Nephron progenitor cell (in vitro differentiated cells): ENCODE measurements at places on chromosomes 7 and 10.

- H3K27me3 ChIP-seq = peaks cover 5% of the 10 kb centered on the region
- DNase-seq = no peak
- H3K4me3 ChIP-seq = no peak overlapping the region
- H3K36me3 ChIP-seq = no peaks in the 10 kb centered on the region
These were observed 78.4 kb downstream of the AKR1D1 start for GRCh38 chr7:138154661-138155060.

DNA sequence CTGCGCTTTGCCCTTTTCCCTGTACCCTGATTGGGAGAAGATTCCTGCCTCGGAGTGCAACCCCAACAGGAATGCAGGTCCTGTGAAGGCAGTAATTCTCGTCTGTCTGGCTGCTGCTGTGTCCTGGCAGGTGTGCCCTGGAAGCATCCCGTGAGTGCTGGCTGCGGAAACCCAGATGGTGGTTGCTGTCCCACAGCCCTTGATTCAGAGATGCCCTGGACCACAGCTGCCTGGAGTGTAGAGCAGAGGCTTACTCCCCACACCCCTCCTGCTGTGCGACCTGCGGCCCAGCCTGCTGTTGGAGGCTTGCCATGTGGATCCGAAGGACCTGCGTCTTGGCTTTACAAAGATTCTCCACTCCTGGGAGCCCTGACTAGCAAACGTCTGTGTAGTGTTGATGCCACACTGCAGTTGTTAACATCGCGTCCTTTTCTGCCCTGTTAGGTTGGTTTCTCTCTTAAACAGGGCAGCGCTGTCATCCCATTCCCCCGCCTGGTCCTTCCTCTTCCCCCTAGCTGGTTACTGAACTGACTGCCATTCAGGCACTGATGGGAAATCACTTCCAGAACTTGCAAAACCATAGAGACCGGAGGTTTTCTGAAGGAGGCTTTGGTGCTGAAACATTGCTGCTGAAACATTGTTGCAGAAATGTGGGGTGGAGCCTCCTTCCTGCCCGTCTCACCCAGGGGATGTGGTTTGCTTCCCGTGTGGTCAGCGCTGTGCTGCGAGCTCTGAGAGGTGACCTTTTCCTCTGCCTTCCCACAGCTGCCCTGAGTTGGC lies 53.3 kb downstream of the DNAJB6 start:
- peaks cover 5% of the 10 kb centered on the region for H3K4me1 ChIP-seq
- no peak overlapping the region for H3K4me3 ChIP-seq
- peaks cover 57% of the 10 kb centered on the region for H3K36me3 ChIP-seq
- DNase-seq = no peak

GRCh38 chr7:42852531-42852930 lies 59.3 kb downstream of the C7orf25 start:
- H3K4me3 ChIP-seq = no peak overlapping the region
- H3K27me3 ChIP-seq = peaks cover 5% of the 10 kb centered on the region
- no peaks in the 10 kb centered on the region for H3K36me3 ChIP-seq
- H3K27ac ChIP-seq = no peak overlapping the region

- DNase-seq = no peak
- no peak overlapping the region for H3K27ac ChIP-seq
These were observed 17.7 kb downstream of the PTPRN2 start for GRCh38 chr7:158569858-158570323.

GRCh38 chr10:35443858-35444257 lies 107.5 kb downstream of the CCNY start:
- H3K4me3 ChIP-seq = no peak overlapping the region
- H3K27ac ChIP-seq = peak overlapping the region; percentile 58
- peaks cover 54% of the 10 kb centered on the region for H3K36me3 ChIP-seq
- peaks cover 15% of the 10 kb centered on the region for H3K4me1 ChIP-seq

DNA sequence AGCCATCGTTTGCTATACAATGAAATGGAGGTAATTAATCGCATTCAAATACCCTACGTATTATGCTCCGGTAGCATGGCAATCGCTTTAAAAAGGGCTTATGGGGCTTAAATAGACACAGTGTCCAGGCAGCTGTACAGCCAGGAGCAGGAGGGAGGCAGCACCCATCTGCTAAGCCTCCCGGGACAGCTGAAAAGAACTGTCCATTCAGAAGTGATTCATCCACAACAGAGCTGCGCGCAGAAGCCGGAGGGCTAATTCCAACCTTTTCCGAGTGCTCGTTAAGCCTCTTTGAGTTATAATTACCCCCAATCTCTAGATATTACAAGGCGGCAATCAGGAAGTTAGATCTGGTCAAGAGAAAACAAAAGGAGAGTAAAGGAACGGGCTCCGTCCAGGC lies 58.3 kb downstream of the DPYSL4 start:
- no peaks in the 10 kb centered on the region for H3K36me3 ChIP-seq
- H3K27me3 ChIP-seq = peaks cover 5% of the 10 kb centered on the region
- no peak overlapping the region for H3K4me3 ChIP-seq
- no peak for DNase-seq
- no peak overlapping the region for H3K27ac ChIP-seq

DNA sequence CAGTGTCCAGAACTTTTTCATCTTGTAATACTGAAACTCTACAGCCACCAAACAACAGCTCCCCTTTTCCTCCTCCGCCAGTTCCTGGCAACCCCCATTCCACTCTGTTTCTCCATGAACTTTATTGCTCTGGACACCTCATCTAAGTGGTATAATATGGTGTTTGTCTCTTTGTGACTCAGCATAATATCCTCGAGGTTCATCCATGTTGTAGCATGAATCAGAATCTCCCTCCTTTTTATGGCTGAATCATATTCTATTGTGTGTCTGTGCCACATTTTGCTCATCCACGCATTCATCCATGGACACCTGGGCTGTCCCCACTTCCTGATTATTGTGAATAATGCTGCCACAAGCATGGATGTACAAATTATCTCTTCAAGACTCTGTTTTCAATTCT lies 124.4 kb upstream of the FGFR2 start:
- H3K27ac ChIP-seq = no peak overlapping the region
- H3K36me3 ChIP-seq = peaks cover 17% of the 10 kb centered on the region
- no peak for DNase-seq
- no peak overlapping the region for H3K4me3 ChIP-seq
- no peaks in the 10 kb centered on the region for H3K4me1 ChIP-seq

GRCh38 chr7:143176128-143176527 lies 7.1 kb upstream of the TAS2R39 start:
- no peak for DNase-seq
- H3K27me3 ChIP-seq = peaks cover 5% of the 10 kb centered on the region
- peaks cover 5% of the 10 kb centered on the region for H3K4me1 ChIP-seq

DNA sequence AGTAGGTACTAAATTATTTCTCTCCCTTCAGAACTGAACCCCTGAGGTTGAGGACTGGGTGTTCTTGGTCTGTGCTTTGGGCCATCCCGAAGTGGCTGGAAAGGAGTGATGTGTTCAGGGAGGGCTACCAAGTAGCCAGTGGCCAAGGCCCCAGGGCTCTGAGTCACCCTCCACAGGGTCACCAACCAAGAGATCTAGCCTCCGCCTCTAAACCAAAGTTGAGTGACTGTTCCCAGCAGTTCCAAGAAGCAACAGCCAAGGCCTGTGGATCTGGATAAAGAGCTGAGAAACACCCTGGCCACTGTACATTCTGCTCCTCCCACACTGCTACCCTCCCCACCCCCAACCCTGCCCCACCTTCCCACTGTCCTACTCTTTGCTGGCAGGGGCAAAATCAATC lies 35.5 kb upstream of the KCNMA1 start:
- no peak overlapping the region for H3K4me3 ChIP-seq
- peaks cover 22% of the 10 kb centered on the region for H3K4me1 ChIP-seq
- no peak overlapping the region for H3K27ac ChIP-seq
- DNase-seq = no peak
- no peaks in the 10 kb centered on the region for H3K36me3 ChIP-seq

GRCh38 chr7:28811701-28812430 lies 146.3 kb downstream of the TRIL start:
- H3K4me3 ChIP-seq = no peak overlapping the region
- H3K27me3 ChIP-seq = peaks cover 7% of the 10 kb centered on the region
- DNase-seq = no peak
- H3K27ac ChIP-seq = no peak overlapping the region
- H3K4me1 ChIP-seq = peaks cover 12% of the 10 kb centered on the region
- peaks cover 6% of the 10 kb centered on the region for H3K36me3 ChIP-seq

DNA sequence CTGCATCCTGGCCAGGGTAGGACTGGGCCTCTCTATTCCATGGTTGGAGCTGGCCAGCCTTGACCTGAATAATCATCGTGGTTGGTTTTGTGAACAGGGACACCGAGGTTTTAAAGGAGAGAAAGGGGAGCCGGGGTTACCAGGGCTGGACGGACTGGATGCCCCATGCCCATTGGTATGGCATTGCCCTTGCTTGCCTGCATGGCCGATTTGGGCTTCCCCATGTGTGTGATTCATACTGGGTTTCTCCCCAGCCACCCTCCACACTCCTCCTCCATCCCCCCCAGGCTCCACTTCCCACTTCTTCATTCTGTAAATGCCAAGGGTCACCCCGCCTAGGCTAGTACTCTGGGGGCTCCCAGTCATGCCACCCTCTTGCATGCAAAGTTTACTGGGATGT lies 98.8 kb upstream of the MACROH2A2 start:
- no peak overlapping the region for H3K4me3 ChIP-seq
- H3K36me3 ChIP-seq = peaks cover 15% of the 10 kb centered on the region
- no peak for DNase-seq
- peaks cover 14% of the 10 kb centered on the region for H3K4me1 ChIP-seq

- DNase-seq = no peak
- no peaks in the 10 kb centered on the region for H3K36me3 ChIP-seq
- no peak overlapping the region for H3K4me3 ChIP-seq
- H3K27ac ChIP-seq = no peak overlapping the region
These were observed 55.2 kb upstream of the FRMD4A start for GRCh38 chr10:14385596-14386593.

DNA sequence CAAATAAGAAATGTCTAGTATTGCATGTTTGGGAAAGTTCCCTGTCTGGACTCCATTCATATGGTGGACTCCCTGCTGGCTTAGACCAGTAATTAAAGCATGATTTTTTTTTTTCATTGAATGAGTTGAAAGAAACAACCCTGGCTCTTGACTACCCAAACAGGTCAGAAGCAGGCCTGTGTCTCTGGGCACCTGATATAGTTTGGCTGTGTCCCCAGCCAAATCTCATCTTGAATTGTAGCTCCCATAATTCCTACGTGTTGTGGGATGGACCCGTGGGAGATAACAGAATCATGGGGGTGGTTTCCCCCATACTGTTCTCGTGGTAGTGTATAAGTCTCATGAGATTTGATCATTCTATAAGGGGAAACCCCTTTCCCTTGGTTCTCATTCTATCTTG lies 206.2 kb downstream of the TMEM178B start:
- H3K27me3 ChIP-seq = peaks cover 16% of the 10 kb centered on the region
- H3K27ac ChIP-seq = no peak overlapping the region
- DNase-seq = no peak
- H3K4me3 ChIP-seq = no peak overlapping the region
- H3K4me1 ChIP-seq = no peaks in the 10 kb centered on the region

- H3K36me3 ChIP-seq = no peaks in the 10 kb centered on the region
- no peaks in the 10 kb centered on the region for H3K27me3 ChIP-seq
- DNase-seq = no peak
These were observed 5.9 kb upstream of the DHX32 start for GRCh38 chr10:125886914-125887512.

DNA sequence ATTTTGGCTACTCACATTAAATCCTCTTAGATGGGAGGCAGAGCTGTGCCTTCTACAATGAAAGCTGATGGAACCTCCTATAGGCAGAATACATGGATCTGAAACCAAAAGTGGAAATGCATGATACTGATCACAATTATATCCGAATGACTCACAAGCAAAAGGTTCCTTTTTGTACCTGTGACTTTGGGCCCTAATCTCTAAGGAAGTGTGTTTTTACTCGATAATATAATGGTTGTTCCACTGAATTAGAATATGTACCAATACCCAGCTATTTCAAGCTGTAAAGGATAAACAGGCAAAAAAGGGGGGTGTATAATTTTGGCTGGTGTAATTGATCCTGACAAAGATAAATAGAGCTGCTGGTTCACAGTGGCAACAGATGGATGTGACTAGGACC lies 17.6 kb upstream of the LAMB1 start:
- no peak overlapping the region for H3K4me3 ChIP-seq
- DNase-seq = no peak
- peaks cover 6% of the 10 kb centered on the region for H3K27me3 ChIP-seq
- H3K36me3 ChIP-seq = no peaks in the 10 kb centered on the region
- H3K4me1 ChIP-seq = peaks cover 45% of the 10 kb centered on the region

DNA sequence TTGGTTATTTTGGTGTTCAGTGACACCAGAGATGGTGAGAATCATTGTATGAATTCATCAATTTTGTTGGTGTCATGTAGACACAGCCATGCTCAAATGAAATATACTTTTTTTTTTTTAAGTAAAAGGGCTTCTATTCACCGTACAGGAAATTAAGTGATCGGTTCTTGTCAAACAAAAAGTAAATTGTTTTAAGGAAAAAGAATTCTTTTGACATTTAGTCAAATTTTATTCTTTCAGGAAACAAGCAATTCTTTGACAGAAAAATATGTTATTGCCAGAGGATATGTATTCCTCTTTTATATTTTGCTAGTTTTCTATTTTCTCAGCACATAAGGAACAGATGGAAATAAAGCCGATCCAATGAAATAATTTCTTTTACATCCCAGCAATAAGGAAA lies 551.9 kb downstream of the MAGI2 start:
- H3K27ac ChIP-seq = no peak overlapping the region
- H3K4me1 ChIP-seq = peaks cover 28% of the 10 kb centered on the region
- DNase-seq = no peak
- no peak overlapping the region for H3K4me3 ChIP-seq
- H3K27me3 ChIP-seq = no peaks in the 10 kb centered on the region

- H3K27me3 ChIP-seq = peaks cover 7% of the 10 kb centered on the region
- no peaks in the 10 kb centered on the region for H3K4me1 ChIP-seq
- H3K4me3 ChIP-seq = no peak overlapping the region
- no peak for DNase-seq
- H3K27ac ChIP-seq = no peak overlapping the region
- no peaks in the 10 kb centered on the region for H3K36me3 ChIP-seq
These were observed 415.3 kb upstream of the NRP1 start for GRCh38 chr10:33749790-33750189.

DNA sequence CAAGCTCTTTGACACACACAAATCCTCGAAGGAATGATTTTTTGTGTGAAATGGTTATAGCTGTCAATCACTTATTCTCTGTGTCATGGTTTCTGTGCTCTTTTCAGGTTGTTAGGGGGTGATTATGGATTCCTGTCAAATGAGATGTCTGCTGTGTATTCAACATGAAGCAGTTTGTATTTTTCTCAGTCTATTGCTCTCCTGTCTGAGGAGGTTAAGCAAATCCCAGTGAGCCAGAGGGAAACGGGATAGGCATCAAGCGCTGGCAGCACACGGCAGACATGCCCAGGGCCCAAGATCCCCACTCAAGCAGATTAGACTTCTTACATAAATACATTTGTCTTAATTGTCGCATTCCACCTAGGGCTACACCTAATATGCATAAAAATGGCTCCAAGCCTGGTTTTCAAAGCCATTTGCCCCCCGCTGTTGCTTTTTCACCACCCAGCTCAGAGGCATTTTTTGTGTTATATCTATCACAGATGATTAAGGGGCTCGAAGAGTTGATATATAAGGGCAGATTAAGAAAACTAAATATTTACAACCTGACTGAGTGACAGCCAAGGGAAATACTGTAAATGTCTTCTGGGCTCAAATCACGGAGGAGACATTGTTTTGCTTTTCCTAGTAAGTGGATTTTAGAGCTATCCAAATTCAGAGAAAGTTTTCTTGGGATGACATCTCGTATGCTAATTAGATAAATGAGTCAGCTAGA lies 192.7 kb upstream of the LRGUK start:
- H3K4me3 ChIP-seq = no peak overlapping the region
- peaks cover 16% of the 10 kb centered on the region for H3K36me3 ChIP-seq
- H3K4me1 ChIP-seq = peaks cover 10% of the 10 kb centered on the region
- H3K27me3 ChIP-seq = no peaks in the 10 kb centered on the region

- no peaks in the 10 kb centered on the region for H3K27me3 ChIP-seq
- peaks cover 11% of the 10 kb centered on the region for H3K36me3 ChIP-seq
- peak overlapping the region; percentile 96 for H3K27ac ChIP-seq
- peaks cover 61% of the 10 kb centered on the region for H3K4me1 ChIP-seq
- peak overlapping the region; percentile 100 for H3K4me3 ChIP-seq
These were observed 700 bp downstream of the MTPN start for GRCh38 chr7:135976312-135977006.
